ENCODE measurements at places on chromosomes 11 and 22.

DNA sequence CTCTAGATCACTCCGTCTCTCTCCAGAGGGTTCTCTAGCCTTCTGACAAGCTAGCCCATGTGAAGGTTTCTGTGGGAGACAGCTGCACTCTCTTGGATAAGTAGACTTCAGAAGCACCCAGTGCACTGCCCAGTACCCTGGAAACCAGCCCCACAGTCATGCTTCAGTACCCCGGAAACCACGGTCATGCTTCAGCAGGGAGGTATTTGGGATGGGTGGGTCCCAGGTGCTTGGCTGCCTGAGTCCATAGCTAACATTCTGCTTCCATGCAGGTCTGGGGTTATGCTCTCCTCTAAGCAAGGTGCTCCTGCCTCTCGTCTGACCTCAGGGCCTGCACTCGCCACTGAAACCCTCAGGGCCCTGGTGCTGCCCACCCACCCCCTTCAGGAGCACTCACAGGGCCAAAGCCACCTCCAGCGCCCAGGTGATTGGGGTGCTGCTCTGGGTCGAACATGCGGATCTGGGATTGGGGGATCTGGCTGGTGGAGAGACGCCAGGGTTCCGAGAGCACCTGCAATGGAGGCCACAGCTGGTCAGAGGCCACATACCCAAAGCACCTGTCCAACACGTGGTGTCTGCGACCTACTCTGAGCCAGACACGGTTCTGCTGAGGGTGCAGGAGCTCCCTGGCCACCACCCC lies 7.3 kb upstream of the SYCE3 start:
- DNase-seq = no peak

DNA sequence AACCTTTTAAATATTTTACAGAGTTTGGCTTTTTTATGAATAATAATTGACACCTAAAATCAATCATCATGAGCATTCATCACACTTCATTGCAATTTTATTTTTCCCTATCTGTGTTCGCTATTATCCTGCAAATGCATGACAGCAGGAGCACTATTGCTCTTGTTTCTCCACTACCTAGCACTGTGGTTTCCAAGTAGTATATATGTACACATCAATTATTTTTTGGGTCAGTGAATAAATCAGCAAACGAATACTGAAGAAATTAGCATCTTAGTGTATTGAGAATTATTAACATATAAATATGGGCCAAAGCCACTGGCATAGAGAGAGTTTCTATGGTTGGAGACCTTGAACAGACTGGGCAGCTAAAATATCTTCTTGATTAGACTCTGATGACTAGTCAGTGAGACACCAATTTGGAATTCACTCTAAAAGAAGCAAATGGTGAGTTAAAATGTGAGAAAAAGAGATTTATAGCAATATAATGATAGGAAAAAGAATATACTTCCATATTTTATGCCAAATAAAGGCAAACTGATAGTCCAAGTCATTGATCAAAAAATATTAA lies 731.1 kb upstream of the LUZP2 start:
- no peak for DNase-seq

DNA sequence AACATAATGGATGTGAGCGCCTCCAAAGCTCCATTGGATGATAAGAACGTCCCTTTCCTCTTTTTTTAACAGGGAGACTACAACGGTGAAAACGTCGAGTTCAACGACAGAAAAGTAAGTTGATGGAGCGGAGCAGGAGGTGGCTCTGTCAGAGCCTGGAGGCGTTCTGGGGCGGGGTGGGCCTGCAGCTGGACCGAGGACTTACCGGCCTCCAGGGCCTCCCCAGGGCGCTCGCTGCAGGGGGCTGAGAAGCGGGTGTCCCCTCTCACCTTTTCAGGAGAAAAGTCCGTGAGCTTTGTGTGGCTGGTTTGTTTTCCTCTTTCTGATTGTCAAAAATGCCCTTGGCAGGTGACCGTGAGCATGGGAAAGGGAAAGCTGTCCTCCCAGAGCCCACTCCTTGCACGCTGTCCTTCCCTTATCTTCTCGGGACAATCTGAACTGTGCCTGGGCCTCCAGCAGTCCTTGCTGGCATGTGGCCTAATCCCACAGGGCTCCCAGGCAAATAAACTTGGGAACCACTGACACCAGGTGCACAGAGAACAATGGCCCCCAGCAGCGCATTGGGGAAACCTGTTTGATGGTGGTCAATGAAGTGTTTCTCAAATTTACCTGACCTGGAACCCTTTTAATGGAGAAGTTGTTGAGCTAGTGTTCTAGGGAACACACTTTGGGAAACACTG lies 38.4 kb downstream of the ANO1 start:
- DNase-seq = no peak

DNA sequence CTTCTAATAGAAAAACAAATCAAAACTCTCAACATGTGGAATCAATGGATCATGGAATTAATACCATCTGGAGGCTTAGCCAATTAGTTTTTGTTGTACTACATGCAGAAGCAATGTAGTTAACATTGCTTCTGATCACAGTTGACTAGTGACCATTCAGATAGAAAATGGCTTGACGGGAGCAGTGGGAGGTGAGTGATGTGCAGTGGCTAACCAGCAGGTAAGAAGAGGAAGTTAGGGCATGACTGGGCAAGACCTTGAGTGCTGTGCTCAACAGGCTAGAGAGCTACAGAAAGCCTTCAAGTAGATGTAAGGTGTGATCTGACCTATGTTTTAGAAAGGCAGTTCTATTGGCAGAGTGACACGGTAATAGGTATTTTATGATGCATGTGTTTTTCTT lies 60.7 kb upstream of the ALKBH3 start:
- no peak for DNase-seq

DNA sequence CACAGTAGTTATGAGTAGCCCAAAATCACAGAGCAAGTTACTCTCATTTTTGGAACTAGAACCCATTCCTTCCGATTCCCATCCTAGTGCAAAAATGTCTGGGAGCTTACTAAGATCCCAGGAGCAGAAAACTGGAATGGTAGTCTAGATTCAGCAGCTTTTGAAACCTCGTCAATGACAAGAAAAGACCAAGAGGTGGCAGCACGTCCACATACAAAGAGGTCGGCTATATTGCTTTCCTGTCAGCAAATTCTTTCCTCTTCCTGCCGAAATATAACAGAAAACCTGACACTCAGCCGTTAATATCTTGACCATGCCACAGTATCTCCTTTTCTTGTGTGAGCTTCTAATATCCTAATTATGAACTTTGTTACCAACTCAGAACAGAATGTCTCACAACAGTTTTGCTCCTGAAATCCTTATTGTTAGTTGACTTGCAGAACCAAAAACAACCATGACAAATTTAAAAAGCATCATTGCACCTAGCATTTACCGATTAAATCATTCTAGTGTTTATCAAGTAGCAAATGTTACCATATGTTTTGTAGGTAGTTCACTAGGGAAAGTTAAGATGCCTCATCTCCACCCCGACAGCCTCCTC lies 92.8 kb upstream of the OR9G4 start:
- no peak for DNase-seq

DNA sequence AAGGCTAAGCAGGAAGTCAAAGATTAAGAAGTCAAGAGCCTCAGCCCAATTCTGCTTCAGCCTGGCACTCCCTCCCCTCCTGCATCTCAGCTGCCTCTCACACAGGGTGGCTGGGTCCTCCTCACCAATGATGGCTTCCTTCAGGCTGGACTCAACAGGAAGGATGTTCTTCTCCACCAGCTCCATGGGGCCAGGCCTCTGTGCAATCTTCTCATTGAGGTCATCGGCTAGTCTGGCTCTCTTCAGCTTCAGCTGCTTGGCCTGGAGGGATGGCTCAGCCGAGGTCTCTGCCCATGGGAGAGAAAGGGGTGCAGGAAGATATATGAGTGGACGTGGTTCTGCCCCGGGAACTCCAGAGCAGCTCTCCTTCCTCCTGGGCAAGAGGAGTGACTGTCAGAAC lies 59.1 kb downstream of the SGSM3 start:
- no peak for DNase-seq

- DNase-seq = no peak
These were observed 53.1 kb upstream of the HORMAD2 start for GRCh38 chr22:30027169-30027568.

DNA sequence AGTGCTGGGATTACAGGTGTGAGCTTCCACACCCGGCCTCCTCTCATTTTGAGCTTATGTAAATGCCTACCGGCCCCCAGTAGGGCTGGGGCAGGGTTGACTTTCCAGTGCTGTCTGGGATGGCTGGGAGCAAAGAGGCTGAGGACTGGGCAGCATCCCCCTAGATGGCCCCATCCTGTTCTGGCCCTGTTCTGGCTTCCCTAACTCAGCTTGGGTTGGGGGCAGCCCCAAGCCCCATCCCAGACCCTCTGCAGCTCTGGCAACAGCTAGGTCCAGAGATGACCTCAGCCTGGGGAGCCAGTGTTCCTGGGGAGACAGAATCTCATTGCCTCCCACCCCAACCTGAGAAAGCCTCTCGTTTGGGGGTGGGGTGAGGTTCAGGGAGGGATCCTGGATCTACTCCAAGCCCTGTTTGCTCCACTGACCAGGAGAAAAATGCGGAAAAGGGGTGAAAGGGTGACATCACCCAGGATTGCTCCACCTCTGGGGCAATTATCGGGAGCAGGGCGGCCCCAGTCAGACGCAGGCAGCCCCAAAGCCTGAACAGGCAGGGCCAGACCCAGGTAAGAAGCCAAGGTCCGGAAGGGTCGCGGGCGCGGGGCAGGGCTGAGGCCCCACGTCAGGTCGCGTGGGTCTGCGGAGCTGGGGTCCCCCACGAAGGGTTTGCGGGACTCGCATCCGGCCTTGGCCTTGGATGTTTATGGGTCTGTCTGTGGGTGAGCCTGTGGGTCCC lies at the start of gene PNPLA2:
TSS of gene PNPLA2 (plus strand) at position 519 of the 733 bp plus-strand sequence. CDS start 805 bp downstream, outside the sequence.
- DNase-seq = no peak

GRCh38 chr11:11742486-11742885 lies 99.3 kb upstream of the USP47 start:
- no peak for DNase-seq
